NCI-H460 (cell line): ENCODE measurements at places on chromosomes 1 and 21. TPM values are rescaled to one million over a fixed set of nuclear protein-coding genes. Genes with fewer than 3 reads are reported as not detected.
A peak's percentile ranks its signal among the peaks of the same experiment; 100 is the strongest.

SYT14 gene
- total RNA-seq, result under 0.01 and 0.06 TPM in 2 replicates

OPTC gene
- total RNA-seq, result not detected in 2 replicates

- no peak for DNase-seq
Observed at GRCh38 chr1:38213646-38214434, 167.2 kb upstream of the POU3F1 start.

DNA sequence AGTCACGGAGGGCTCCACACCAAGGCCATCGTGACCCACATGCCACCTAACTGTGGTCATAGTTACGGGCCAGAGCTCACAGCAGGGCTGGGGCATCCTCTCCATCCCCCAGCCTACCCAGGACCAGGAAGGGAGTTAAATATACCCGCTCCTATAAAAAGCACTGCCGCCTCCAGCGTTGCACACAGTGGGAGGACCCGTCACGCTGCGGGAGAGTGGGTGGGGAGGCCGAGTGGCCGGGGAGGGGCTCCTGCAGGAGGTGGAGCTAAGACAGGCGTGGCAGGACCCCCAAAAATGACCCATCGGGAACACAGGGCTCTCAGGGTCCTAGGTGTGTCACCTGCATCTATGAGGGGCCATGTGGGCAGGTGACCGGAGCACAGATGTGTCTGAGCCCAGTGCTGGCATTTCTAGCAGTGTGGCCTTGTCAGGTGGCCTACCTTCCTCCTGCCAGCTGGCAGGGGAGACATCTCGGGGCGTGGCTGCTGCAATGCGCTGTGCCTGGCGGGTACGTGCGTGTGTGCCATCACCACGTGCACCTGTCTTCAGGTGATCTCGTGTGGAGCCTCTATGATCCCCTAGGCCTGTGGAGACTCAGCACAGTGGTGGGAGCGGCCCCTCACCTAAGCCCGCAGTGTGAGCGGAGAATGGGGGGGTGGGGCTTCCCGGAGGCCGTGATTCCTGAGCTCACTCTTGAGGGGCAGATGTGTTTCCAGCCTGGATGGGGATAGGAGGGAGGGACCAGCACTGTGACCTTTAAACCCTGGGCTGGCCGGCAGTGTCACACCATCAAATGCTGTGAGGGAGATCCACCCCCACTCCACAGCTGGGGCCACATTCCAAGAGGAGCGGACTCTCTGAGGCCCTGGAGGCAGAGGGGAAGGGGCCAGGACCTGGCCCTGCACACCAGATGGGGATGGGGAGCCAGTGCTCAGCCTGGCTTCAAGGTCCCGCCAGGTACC lies 17.7 kb downstream of the AGRN start:
- DNase-seq, result no peak

DNA sequence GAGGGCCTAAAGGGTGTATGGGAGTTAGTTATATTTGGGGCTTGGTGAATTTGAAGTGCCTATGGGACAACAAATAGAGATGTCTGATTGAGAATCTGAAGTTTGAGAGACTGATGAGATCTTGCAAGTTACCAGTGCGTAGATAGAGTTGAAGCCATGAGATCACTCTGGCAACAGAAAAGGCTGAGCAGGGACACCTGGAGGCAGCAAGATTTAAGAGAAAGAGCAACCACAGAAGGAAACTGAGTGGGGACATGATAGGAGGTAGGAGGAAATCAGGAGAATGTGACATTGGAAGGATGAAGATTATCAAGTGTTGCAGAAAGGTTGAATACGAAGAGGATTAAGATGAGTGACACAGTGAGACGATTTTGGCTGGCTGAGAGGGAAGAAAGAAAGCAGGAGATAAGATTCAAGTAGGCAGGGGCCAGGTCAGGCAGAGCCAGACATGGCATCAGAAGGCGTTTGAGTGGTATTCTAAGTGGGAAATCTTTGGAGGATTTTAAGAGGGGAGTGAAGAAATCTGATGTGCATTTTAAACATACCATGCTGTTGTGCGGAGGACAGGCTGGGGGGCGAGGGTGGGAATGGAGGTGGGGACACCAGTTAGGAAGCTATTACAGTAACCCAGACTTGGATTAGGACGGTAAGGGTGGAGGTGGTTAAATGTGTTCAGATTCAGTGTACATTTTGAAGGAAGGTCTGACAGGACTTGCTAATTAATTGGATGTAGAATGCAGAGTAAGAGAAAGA lies 3.0 kb upstream of the MPL start:
- DNase-seq, result no peak

- no peak for DNase-seq
Observed at GRCh38 chr1:108717774-108718316, 5.1 kb downstream of the FNDC7 start.

DNA sequence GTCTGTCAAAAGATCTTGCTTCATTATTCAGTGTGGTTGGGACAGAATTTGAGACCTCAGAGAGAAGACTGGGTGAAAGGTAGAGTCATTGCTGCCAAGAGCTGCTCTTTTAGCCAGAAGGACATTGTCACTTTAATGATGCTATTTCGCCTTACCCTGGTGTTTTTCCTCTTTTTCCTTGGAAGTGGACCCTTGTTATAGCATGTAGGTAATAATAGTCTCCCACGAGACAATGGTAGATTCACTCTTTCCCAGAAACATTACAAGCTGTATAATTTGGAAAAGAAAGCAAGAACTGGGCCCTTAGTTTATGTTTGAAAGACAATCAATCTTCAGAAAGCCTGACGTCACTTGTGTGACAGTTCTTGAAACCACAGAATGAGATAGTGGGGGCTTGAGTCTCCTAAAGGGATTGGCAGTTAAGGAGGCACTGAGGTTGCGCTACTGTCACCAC lies 3.8 kb downstream of the SERTAD4 start:
- DNase-seq, result no peak

- DNase-seq, result no peak
Observed at GRCh38 chr1:231363624-231364023, 25.5 kb downstream of the SPRTN start.

- DNase-seq, result no peak
Observed at GRCh38 chr1:70542856-70543255, 131.8 kb downstream of the CTH start.

DNA sequence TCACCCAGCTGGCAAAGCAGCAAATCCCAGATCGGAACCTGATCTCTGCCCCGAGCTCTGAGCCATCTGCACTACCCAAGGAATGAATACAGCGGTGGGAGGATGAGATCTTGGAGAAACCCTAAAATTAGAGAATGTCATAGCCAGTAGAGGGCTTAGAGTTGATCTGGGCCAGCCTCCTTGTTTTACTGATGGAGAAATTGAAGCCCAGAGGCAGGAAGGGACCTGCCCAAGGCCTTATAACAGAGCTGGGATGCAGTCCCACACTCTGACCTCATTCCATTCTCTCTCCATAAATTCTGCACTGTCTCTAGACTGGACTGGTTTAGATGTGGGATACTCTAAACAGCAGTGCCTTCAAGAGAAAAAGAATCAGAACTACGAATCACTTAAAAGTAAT lies 4.8 kb upstream of the SFN start:
- no peak for DNase-seq

- DNase-seq, result no peak
Observed at GRCh38 chr1:221381910-221382623, 359.8 kb downstream of the DUSP10 start.

DNA sequence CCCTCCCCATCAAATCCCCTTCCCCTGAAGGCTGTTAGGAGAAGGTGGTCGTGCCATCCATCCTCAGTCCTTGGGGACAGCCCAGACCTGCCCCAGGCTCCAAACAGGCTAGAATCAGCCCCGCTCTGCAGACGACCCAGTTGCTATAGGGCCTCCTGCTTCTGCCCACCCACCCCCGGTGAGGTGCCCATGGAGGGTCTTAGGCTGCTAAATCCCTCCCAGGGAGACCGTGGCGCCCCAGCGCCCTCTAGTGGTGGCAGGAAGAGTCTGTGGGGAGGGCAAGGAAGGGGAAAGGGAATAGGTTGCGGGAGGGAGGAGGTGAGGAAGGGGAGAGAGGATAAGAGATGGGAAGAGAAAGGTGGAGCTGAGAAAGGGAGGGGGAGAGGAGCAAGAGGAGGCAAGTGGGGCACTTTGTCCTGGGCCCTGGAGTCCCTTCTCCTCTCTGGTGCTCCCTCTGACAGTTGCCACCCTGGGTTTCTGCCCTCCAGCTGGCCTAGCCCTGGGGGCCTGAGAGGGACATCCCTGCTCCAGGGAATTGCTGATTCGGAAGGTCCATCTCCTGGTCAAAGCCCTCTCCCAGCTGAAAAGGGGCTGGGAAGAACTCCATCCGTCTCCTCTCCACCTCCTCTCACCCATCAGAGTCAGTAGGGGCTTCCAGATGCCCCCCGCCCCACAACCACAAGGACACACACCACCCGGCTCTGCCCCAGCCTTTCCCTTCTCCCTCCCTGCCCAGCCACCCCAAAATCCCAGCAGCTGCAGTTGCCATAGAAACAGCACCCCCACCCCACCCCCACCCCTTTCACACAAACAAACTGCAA lies 55.4 kb downstream of the CAMK2N1 start:
- peak; percentile 9 for DNase-seq

- no peak for DNase-seq
Observed at GRCh38 chr1:42454403-42454802, 1.4 kb downstream of the ZMYND12 start.

GRCh38 chr1:31183126-31183525 lies 56.6 kb downstream of the NKAIN1 start:
- DNase-seq, result no peak

DNA sequence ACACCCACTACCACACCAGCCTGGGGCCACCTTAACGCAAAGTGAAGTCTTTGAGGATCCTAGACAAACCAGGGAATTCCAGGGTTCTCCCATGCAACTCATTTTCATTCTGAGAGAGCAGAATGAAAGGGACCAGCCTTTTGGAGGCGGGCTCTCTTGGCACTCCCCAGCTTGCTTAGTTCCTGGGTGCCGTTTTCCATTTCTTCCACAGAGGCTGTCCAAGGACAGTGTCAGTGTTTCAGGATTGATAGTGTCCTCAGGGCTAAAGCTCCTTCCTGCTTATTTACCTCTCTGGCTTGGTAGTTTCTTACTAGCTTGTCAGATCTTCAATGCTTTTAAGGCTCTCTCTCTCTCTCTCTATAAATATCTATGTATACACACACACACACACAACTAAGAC lies 30.1 kb upstream of the GNG4 start:
- no peak for DNase-seq
